Kidney glomerular epithelial cell (primary cell): ENCODE measurements at places on chromosomes 5 and 9.
A peak's percentile ranks its signal among the peaks of the same experiment; 100 is the strongest.

DNA sequence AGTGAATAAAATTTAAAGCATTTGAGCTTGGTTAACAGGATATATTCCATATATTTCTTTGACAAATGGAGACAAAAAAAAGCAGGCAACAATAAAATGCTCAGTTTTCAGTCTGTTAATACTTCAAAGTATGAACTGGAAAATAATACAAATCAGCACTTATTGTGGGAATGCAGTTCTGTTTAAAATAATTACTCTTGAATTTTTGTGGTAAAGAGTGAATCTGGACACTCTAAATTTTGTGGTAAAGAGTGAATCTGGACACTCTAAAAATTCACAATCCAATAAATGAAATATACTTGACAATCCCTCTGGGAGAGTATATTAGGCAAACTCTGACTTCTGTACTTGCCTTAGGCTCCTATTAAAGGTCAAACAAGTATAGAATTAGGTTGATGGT lies 141.9 kb upstream of the RASA1 start:
- DNase-seq = no peak

- no peak for DNase-seq
Measured at GRCh38 chr5:72063219-72063819, 44.0 kb upstream of the MAP1B start.

DNA sequence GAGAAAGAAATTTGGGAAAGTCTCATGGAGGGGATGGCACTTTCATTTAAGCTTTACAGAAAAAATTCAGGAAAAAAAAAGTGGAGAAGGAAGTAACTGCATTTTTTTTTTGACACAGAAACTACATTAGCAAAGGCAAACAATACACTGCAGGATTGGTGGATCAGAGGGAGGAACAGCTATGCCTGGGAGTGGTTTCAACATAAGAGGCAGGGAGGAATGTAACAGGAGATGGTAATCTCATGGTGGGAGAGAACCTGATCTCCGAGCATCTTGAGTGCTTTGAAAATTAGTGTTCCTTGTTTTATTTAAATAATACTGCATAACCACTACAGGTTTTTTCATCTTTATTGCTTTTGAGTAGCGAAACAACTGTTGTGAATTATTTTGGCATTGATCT lies 249.4 kb downstream of the FAM170A start:
- no peak for DNase-seq

DNA sequence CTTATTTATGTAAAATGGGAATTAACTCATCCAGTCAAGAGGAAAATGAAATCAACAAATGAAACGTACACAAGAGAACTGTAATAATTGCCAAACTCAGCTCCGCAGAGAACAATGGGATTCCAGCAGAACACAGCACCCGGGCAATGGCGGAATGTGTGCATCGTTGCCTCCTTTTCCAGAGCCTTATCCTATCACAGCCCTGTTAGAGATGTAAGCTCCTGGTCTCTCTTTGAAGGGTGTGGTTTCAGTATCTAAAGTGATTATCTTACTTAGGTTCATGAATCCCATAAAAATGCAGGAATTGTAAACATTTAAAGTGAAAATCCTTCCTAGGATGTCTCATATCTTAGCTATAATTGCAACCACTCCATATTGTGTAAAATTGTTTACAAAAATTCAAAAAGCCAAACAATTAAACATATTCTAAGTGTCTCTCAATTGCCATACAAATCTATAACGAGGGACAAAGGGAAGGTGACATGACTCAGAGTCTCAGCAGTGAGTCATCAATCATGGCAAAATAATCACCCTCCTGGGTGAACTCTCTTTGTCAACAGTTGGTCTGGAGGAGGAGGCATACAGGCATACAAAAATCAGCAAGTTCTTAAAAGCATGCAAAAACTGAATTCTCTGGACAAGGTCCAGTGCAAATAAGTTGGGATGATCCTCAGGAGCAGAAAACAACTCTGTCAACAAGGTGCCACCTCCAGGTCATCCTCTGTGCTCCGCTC lies 22.6 kb downstream of the SEMA5A start:
- DNase-seq = peak; percentile 49

- peak; percentile 6 for DNase-seq
Measured at GRCh38 chr9:115733318-115734110, 420.1 kb upstream of the PAPPA start.

GRCh38 chr9:129275626-129276247 lies 97.7 kb upstream of the IER5L start:
- DNase-seq = no peak

DNA sequence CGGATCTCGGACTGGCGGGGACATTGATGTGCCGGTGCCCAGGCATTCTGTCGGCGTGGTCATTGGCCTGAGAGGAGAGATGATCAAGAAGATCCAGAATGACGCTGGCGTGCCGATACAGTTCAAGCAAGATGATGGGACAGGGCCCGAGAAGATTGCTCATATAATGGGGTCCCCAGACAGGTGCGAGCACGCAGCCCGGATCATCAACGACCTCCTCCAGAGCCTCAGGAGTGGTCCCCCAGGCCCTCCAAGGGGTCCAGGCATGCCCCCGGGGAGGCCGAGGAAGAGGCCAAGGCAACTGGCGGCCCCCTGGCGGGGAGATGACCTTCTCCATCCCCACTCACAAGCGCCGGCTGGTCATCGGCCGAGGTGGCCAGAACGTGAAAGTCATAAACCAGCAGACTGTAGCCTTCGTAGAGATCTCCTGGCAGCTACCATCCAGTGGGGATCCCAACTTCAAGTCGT lies 106.5 kb upstream of the MTAP start:
- DNase-seq = no peak

DNA sequence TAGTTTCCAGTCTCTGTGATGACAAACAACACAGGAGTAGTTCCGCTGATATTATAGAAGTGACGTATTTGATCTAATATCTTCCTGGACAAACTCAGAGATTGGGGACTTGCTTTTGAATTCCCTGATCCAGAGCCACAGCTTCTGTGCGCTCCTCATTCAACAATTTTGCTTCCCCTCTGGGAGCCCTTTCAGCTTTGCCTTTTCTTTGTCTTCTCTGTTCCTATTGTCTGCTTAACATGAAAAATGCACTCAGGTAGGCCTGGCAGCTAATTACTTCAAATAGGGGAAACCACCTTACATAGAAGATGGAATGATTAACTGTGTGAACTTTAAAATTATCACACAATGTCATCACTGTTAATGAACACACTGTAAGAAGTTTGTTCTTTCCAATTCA lies 192.9 kb downstream of the EPB41L4A start:
- DNase-seq = no peak

GRCh38 chr5:176810081-176810597 lies at the start of gene UNC5A:
Gene UNC5A (plus strand): TSS chr5:176810559. CDS start chr5:176810751, 192 bp downstream.
- no peak for DNase-seq

DNA sequence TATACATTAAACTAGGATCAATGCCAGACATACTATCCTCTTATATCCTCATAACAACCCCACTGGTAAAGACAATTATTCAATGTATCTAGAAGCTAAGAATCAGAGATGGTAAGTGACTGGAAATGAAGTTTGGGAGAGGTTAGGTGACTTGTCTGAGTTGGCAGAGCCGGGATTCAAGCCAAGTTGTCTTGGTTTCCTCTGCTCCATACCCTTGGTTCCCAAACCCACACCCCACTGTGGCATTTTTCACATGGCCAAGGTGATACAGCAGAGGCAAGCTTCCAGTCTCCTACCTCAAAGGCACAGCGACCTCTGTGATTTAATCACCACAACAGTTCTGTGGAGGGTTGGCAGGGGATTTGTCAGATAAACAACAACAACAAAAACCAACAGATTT lies 34.7 kb upstream of the ADRB2 start:
- no peak for DNase-seq

DNA sequence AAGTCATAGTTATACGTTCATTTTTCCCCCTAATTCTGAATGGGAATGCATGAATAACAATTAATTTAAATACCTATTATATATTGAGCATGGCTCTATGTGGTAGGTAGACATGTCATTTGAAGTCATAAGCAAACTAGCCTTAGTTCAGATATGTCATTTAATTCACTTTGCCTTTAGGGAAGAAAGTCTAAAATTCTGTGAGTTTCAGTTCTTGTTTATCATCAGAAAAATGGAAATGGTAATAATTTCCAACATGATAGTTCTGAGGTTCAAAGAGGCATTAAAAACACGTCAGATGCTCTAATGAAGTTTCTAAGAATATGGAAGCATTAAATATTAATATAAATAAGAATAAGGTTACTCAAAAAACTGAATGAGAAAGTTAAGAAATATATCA lies 13.1 kb upstream of the ANXA1 start:
- DNase-seq = no peak

- no peak for DNase-seq
Measured at GRCh38 chr9:132218208-132218607, 56.4 kb downstream of the NTNG2 start.

GRCh38 chr5:143177263-143177983 lies 226.1 kb downstream of the NR3C1 start:
- DNase-seq = peak; percentile 99

DNA sequence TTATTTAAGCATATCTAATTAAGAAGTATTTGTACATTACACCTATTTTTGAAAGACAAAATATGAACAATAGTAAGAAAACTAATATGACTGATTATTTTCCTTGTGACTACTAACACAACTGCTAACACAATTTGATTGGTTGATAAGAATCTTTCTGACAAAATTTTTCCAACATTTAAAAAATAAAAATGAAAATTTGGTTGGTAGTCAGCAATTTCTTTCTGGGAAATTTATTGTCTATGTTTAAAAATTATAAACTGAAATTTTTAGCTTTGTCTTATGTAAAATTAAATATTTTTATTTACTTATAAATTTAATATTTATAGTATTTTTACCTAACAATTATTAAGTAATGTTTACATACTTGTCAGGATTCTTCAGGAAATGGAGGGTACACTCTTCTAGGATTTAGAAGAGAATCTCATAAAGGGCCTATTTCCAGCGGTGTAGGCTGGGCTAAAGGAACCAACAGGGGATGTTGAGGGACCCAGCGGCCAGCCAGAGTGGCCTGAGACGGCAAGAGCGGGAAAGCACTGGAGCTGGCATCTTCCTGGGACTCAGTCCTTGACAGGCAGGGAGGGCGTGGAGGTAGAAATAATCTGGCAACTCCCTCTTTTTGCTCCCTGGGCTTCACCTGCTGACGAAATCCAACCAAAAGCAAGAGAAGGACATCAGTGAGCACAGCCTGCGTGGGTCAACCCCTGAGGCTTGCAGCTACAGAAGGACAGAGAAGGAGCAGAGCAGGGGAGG lies 14.7 kb upstream of the FAM120A start:
- no peak for DNase-seq

DNA sequence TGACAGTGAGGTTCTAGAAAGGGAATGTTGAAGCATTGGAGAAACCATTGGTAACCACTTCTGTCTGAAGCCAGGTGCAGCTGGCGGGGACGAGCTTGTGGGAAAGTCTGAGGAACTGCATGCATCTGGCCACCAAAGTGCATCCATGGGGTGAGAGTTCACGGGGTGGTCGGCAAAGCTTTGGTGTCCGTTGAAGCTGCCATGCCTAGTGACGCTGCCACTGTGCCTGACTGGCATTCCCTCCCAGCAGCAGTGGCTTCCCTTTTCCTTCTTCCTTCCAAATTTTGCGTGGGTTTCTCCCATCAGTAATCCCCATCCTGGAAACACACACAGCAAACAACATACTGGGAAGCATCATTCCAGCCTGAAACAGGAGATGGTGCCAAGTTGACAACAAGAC lies 145.7 kb upstream of the ALDH1B1 start:
- no peak for DNase-seq

GRCh38 chr9:91191411-91192380 lies 170.0 kb downstream of the AUH start:
- no peak for DNase-seq

DNA sequence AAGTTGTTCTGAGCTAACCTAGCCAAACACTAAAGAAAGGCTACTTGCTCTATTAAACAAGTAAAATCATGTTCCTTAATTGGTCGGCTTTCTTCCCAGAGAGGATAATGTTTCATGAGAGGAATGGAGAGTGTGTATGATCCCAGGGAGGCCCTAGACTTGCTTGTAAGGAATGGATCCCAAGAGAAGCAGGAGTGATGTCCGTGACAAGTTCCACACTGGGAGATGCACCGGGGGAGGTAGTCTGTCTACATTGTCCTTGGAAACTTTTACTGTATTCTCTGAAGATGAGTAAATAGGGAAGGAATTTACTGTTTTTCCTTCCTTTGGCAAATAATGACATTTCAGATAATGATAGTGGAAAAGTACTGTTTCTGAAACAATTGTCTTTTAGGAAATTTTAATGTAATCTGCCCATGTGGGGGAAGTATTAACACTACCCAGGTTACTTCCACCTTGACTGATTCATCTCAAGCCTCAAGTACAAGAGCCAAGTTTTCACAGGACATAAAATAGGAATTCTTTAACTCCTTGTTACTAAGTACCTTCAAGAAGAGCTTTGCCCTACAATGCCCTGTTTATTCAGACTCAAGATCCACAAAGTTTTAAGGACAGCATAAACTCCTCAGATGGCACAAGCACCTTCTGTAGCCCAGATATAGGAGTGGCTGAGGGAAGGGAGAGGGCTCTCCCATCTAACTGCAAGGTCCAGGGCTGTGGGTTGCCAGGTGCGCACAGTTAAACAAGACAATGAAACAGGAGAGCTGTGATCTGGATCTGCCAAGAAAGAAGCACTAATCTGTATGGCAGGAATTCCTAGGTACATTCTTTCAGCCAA lies 152.1 kb downstream of the GNA14 start:
- DNase-seq = no peak

DNA sequence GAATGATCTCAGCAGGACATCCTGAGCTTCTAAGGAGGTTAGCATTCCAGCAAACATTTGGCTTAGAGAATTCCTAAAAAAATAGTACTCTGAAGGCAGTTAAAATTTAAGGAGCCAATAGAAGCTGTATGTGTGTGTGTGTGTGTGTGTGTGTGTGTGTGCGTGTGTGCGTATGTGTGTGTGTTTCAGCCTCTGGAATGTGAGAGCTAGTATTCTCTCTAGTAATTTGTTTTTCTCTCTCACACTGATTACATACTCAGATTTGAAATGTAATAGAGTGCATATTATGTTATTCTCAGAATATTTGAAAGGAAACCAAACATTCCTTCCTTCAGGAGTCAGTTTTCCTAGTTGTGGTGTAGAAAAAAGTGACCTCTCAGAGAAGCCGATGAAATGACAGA lies 279.6 kb downstream of the TMEM38B start:
- no peak for DNase-seq

- DNase-seq = no peak
Measured at GRCh38 chr9:86836797-86837196, 110.5 kb downstream of the GAS1 start.

DNA sequence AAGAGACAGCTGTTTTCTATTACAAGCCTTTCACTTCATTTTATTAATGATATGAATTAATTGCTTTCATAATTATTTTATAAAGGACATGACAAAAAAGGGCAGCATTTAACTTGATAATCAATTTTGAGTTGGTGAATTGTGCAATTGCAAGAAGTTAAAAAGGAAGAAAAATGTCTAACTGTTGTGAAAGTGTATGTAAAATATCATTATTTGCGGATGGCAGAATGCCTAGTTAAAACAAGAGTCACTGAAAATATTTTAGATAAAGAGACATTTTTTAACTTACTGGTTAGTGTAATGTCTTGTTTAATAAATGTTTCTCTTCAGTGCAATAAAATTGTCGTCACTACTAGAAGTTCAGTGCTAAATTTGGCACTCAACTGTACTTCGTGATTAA lies 57.6 kb upstream of the HTR4 start:
- DNase-seq = no peak

GRCh38 chr5:126108470-126108869 lies 314.7 kb upstream of the GRAMD2B start:
- DNase-seq = no peak

- DNase-seq = no peak
Measured at GRCh38 chr9:78132701-78133058, 101.1 kb upstream of the GNAQ start.

- DNase-seq = peak; percentile 62
Measured at GRCh38 chr9:117305454-117305853, 109.4 kb downstream of the ASTN2 start.

- no peak for DNase-seq
Measured at GRCh38 chr5:170769246-170769645, 14.3 kb upstream of the GABRP start.
